Right ventricle myocardium inferior (tissue), 1 donor: ENCODE measurements at places on chromosomes 6 and 20.

DNA sequence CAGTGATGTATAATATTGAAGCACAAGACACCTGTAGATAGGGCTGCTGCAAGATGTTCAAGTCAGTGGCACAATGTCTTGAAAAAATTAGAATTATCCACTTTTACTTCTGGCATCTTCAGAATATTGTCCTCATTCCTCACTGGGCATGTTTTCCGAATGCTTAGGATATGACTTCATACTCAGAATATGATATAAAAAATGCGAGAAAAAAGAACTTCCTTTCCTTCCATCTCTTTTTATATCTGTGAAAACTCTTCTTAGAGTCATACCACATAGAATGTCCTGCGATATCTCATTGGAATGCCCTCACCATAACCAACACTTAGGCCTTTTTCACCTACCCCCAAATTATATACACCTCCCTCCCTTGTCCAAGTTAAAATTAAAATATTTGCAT lies 4.6 kb downstream of the MAS1L start:
- no peak for DNase-seq

- no peak for DNase-seq
Observed at GRCh38 chr6:26569433-26569764, 27.4 kb upstream of the ABT1 start.

- no peak for DNase-seq
Observed at GRCh38 chr6:66189915-66190314, 482.9 kb upstream of the EYS start.

- no peak for DNase-seq
Observed at GRCh38 chr6:36985417-36985807, 584 bp downstream of the MTCH1 start.

DNA sequence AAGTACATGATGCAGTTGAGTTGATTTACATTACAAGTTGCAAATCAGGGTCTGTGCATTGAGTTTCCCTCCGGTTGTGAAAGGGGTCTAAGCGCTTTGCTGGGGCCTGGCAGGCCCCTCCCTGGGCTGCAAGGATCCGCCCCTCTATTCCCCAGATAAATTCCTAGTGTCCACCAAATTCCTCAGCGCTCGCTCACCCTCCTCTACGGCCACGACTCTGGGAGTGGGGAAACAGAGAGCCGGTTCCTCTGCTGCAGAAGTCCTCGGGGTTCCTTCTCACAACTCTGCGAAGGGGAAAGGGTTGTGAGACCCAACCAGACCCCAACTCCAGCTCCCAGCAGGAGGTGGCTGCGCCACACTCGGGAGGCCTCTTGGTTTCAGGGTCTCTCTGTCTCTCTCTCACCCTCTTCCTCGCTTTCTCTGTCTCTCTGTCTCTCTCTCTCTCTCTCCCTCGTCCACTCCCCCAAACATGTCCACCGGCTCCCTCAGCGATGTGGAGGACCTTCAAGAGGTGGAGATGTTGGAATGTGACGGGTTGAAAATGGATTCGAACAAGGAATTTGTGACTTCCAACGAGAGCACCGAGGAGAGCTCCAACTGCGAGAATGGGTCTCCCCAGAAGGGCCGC lies at the start of gene TCF21:
Gene TCF21, plus strand, starts transcription at position 185 of the 628 bp plus-strand sequence. Its CDS starts 285 bp downstream, at position 470.
- no peak for DNase-seq

DNA sequence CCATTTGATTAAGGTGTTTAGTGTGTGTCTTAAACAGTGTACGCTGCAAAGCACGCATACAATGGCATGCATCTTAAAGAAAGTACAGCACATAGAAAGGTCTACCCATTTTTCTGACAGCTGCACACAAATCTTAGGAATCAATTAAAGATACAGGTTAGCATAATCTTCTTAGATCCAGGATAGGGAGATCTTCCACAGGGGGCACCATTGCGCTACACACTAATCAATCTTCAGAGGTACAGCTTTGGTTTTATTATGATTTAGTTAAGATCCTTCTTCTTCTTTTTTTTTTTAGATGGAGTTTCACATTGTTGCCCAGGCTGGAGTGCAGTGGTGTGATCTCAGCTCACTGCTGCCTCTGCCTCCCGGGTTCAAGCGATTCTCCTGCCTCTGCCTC lies 63.7 kb upstream of the BEND3 start:
- no peak for DNase-seq
